ENCODE measurements at places on chromosomes 3 and 15.

DNA sequence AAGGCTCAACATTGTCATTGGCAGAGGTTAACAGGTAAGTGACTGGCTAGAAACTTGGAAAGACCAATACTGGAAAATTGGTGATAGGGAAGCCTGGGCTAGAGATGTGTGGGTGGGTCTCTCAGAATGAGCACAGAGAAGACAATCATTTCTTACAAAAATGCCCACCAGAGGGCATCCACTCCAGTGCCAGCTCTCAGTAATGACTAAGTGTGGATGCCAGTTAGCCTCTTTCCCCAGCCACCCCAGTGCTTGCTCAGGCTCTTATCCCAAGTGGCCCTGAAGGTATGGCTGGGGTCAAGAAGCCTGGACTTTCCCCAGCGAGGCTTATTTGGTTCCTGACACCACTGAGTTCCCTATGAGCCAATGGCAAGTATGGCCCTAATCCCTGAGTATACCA lies 115.9 kb upstream of the ST8SIA2 start:
- DNase-seq, result peak; percentile 5

- DNase-seq, result no peak
Observed at GRCh38 chr3:5423523-5423922, 236.0 kb downstream of the EDEM1 start.

DNA sequence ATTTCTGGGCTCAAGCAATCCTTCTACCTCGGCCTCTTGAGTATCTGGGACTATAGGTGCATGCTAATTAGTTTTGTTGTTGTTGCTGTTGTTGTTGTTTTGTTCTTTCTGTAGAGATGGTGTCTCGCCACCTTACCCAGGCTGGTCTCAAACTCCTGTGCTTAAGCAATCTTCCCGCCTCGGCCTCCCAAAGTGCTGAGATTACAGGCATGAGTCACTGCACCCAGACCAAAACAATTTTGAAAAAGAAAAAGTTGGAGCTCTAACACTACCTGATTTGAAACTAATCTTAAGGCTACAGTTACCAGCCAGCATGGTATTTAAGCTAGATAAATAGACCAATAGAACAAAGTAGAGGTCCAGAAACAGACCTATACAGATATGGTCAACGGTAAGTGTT lies 29.8 kb downstream of the KPNA1 start:
- DNase-seq, result no peak

DNA sequence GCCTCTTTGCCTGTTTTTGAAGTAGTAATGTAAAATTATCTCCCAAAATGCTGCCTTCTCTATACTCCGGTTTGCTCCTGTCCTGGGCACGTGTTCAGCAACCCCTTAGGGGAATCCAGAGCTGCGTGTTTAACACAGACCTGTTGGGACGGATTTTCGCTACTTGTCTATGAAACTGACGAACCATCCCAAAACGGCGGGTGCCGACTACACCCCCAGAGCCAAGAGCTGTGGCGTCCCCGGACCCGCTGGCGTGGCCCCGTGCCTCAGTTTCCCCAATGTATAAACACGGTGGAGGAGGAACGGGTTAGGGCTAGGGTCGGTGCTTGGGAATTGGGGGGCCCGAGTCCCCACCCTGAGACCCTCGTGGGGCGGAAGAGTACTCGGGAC lies 473 bp downstream of the FHIT start:
- peak; percentile 33 for DNase-seq

DNA sequence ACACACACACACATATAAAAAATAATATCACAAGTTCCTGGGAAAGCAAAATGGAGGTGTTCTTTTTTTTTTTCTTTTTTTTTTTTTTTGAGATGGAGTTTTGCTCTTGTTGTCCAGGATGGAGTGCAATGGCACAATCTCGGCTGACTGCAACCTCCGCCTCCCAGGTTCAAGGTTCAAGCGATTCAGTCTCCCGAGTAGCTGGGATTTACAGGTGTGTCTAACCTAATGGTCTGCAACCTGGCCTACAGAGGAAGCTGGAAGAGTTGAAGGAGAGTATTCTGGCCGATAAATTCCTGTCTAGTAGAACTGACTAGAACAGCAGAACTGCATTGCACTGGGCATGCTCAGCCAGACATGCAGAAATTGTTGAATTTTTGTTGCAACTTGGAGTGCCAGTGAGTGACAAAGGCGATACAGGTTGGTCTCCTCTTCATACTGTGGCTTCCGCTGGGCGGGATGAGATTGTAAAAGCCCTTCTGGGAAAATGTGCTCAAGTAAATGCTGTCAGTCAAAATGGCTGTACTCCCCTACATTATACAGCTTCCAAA lies 22.4 kb upstream of the EIF4A2 start:
- DNase-seq, result no peak

GRCh38 chr15:40338041-40338657 lies 2.6 kb downstream of the CCDC9B start:
- DNase-seq, result peak; percentile 78

- DNase-seq, result no peak
Observed at GRCh38 chr3:21718161-21718765, 32.7 kb downstream of the ZNF385D start.

DNA sequence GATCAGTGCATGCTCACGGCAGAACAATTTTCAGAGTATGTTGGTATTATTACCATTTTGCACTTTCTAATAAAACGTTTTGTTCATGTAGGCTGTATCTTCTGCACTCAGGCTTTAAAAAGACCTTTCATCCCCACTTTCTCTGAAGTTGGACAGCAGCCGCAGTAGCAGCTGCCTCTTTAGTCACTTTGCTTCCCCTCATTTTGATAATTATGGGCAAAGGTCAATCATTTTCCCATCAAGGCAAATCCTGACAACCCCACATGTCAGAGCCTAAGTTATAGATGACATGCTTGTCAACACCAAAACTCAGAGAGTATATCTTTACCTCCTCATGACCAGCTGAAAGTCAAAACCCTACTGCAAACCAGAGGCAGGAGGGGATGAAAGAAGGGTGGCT lies 99.7 kb downstream of the ROBO2 start:
- no peak for DNase-seq

Measured in stimulated activated naive CD8-positive, alpha-beta T cell treated with anti-CD3 and anti-CD28 coated beads, Interleukin-15, amount 100 ng/mL, for 72 hours (primary cell).